ENCODE measurements at places on chromosomes 12 and 14.

DNA sequence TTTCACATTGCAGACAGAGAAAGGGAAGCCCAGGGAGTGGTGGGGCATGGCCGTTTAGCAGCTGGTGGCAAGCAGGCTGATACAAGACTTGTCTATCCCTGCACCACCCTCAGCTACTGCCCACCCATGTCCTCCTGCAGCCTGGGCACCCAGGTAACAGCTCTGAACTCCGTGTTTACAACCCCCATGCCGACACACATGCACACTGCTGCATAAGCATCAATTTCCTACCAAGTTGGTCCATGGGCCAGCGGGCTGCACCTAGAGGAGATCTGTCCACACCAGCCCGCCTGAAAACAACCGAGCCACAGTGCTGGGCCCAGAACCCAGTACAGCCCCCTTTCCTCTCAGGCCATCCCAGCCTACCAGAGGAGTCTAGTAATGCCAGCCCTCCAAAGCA lies 75.9 kb upstream of the C14orf180 start:
- peak; percentile 29 for DNase-seq

DNA sequence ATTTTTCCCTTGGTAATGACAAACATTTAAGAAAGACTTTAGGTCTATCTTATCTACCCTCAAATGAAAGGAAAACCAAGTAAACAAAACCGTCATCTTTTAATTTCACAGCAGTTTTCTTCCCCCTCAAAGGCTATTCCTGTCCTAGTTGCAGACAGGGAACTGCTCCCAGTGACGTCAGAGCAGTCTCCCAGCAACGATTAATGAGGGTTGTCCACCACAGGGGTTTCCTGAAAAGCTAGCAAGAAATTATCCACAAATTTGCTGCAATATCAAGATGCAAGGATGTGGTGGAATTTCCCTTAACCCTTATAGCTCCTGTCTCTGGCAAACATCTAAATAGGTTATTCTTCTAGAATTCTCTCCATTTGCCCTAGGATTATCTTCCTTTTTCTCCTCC lies 89.1 kb upstream of the STAC3 start:
- DNase-seq: no peak

- DNase-seq: no peak
These were observed 82.2 kb downstream of the PTPRO start for GRCh38 chr12:15404485-15404884.

DNA sequence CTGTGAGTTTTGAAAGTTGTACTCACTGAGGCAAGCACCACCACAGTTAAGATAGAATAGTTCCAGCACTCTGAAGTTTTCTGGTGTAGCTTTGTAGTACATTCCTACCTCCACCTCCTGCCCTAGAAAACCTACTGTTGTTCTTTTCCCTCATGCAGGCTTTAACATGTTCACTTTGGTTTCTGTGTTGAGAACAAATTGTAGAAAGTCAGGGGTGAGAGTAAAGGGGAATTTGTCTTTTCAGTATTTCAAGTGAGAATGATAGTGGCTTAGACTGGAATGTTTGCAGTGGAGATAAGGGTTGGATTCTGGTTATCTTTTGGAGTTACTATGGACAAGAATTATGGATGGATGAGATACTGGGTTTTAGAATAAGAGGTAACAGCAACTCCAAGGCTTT lies 67.2 kb downstream of the AEBP2 start:
- no peak for DNase-seq

Data from H1 (cell line).